ENCODE measurements at places on chromosomes 3 and 15.

- no peak for DNase-seq
Observed at GRCh38 chr3:184241447-184242296, 7.1 kb downstream of the ALG3 start.

DNA sequence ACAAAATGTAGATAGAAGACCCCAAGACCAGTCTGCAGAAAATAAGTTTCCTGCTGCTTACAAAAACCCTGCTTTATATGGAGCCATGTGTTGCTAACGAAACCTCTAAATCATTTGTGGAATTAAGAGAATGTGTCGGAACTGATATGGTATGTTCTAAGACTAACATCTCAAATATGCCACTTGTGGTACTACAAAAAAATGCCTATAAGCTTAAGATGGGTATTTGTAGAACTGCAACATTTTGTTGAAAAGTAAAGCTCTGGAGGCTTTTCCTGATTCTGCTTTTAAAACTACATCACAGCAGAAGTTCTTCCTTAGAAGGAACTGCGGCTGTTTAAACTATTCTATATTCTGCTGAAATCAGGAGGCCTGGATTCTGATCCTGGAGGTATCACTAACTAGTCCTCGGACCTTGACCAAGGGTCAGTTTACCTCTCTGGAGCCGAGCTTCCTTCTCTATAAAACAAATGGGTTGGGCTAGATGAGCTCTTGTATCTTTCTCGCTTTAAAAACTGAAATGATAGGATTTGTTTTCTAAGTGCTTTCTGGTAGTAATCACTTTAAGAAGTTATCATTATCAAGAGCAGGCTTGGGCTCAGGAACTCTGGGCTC lies 74.9 kb downstream of the RAD18 start:
- no peak for DNase-seq

DNA sequence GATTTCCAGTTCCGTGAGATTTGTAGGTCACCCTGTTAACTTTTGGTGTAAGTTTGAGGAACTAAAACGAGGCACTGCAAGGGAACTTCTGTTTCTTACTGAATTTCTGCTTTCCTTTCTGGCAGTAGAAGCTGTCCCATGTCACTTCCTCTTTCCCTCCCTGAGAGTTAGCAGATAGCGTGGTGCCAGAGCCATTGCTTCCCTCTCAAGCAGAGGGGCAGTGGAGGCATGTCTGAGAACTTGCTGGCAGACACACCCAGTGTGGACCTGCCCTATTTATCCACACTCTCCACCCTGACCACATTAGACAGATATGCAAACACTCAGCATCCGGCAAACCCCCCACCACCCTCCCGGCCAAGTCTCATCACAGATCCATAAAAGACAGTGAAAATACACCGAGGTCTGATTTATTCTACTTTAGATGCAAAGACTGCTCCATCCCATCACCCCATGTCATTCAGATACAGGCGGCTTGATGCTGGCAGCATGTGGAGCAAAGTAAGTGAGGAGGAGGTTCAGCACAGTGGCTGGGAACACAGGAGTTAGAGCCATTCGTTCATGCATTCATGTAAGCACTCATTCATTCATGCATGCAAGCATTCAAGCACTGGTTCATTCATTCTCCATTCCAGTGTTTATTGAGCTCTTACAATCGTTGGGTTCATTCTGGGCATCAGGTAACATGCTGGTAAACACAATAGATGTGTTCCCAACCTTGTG lies 324.7 kb downstream of the SHQ1 start:
- no peak for DNase-seq

GRCh38 chr3:29972320-29972993 lies 633.9 kb upstream of the TGFBR2 start:
- DNase-seq = no peak

- DNase-seq = no peak
Observed at GRCh38 chr3:76834657-76835056, 205.2 kb upstream of the ROBO2 start.

DNA sequence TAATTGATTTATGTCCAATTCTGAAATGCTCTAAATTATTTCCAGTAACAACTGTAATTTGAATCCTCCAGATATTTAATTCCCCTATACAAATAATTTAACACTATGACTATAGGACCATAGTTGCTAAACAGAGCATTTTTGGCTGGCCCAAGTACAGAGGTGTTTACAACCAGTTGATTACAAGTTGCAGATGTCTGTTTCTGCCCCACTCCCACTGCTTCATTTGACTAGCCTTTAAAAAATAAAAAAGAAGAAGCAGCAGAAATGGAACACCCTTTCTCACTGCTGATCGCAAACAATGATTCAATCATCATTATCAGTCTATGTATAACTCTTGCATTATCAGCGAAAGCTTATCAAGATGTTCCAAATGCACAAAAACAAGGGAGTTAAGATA lies 54.6 kb downstream of the SENP7 start:
- no peak for DNase-seq

DNA sequence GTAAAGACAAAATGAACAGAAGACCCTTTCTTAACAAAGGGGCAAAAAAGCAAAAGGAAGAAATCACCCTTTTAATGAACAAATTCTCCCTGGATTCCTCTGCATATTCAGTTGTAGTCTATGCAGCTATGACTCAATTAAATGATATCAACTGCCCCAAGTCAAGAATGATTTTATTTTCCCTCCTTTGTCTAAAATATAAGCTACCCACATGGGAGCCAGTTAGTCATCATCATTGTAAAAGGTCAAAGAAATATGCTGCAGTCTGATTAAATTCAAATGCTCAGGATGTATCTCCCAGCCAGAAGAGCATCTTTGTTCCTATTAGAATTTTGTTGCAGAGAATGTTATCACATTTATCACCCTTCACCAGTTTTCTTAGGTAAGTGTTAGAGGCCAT lies 84.0 kb downstream of the SST start:
- DNase-seq = no peak

DNA sequence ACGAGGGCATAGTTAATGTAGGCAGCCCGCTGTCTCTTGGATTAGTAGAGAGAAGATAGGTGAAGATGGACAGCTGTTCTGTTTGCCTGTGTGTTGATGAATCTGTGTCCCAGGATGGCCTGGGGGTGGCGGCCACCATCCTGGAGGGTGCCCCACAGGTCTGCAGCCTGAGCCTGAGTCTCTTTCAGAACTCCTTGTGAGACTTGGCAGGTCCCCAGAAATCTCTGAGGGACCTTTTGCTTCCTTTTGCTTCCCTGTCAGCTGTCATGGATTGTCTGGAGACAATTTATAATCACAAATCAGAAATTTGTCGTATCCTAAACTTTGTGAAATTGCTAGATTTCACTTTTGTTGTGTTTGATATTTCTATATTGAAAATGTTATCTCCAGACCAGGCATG lies 17.4 kb downstream of the FAN1 start:
- DNase-seq = no peak

Data from activated T-helper 1 cell treated with anti-CD3 and anti-CD28 coated beads, Interleukin-2, amount 50 U/mL, for 16 hours (primary cell).